Ascending aorta (tissue), 2 donors: ENCODE measurements at places on chromosomes 13 and 19. TPM values are rescaled to one million over a fixed set of nuclear protein-coding genes. Genes with fewer than 3 reads are reported as not detected.
A peak's percentile ranks its signal among the peaks of the same experiment; 100 is the strongest.

DNA sequence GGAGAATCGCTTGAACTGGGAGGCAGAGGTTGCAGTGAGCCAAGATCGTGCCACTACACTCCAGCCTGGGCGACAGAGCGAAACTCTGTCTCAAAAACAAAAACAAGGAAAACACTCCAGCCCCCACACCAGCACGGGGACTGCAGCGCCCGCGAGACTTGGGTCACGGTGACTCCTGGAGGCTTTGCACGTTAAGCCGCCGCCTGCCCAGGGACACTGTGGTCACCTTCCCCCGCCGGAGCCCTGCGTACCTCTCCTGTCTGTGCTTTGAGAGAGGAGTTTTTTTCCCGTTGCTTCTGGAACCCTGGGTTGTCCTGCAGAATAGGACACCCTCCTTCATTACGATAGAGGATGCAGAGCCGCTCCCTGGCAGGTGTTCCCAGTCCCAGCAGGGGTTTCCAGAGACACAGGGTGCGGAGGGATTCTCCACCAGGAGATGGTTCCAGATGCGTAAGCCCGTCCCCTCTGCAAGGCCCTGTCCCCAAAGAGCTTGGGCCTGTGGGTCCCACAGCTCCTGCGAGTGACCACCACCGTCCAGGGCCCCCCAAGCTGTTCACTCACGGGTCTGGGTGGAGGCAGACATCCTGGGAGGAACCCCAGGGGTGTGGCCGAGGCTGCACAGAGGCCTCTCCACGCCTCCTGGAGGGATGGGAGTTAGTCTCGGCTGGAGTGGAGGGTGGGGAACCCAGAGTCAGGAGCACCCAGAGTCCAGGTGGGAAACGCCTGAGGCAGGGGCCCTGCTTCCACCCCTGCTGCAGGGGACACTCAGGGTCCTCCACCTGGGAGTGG, 42.8 kb upstream of the NDUFS7 start:
- no peaks in the 10 kb centered on the region for H3K27me3 ChIP-seq
- no peak overlapping the region for H3K4me3 ChIP-seq
- H3K4me1 ChIP-seq, result no peaks in the 10 kb centered on the region

- no peaks in the 10 kb centered on the region for H3K27me3 ChIP-seq
- no peaks in the 10 kb centered on the region for H3K36me3 ChIP-seq
- H3K4me3 ChIP-seq, result no peak overlapping the region
- no peak overlapping the region for H3K27ac ChIP-seq
- H3K4me1 ChIP-seq, result no peaks in the 10 kb centered on the region
Observed at GRCh38 chr13:28856287-28856686, 36.1 kb downstream of the MTUS2 start.

DNA sequence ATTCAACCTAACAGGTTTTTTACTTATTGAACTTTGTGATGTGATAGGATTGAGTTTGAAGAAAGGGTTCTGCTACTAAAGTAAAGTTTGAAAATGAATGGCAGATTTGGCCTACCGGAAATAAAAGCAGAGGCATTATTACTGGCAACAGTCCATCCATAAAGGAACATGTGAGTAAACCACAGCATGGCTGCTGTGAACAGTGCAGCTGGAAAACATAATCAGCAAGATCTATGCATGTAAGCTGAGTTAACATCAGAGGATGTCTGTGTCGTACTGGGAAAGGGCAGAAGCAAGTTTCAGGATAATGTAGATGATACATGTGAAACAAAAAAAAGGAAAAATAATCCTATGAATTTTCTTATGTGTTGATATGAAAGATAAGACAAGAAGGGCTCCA, 87.6 kb downstream of the CYSLTR2 start:
- H3K36me3 ChIP-seq, result no peaks in the 10 kb centered on the region
- DNase-seq, result no peak
- no peak overlapping the region for H3K4me3 ChIP-seq
- H3K4me1 ChIP-seq, result no peaks in the 10 kb centered on the region
- H3K27me3 ChIP-seq, result no peaks in the 10 kb centered on the region
- H3K27ac ChIP-seq, result no peak overlapping the region

DNA sequence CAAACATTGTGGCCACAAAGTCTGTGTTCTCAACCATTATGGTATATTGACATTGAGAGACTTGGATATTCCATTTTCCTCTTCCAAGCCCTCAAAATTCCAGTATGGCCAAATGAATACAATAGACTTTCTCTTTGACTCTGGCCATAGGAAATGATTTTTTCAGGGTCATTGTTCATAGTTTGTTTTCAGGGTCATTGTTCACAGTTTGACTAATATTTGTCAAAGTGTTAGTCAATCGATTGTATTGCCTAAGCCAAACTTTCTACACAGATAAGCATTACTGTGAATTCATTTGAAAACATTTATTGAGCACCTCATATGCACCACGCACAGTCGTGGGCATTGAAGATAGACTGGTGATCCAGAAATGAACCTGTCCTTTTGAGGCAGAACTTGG, 22.9 kb upstream of the FAM216B start:
- DNase-seq, result no peak
- H3K4me3 ChIP-seq, result no peak overlapping the region
- no peaks in the 10 kb centered on the region for H3K36me3 ChIP-seq
- no peaks in the 10 kb centered on the region for H3K4me1 ChIP-seq
- H3K27me3 ChIP-seq, result no peaks in the 10 kb centered on the region
- no peak overlapping the region for H3K27ac ChIP-seq

GRCh38 chr19:53365899-53366493, 491 bp downstream of the ZNF525 start:
- H3K27ac ChIP-seq, result peak overlapping the region; percentile 73
- no peaks in the 10 kb centered on the region for H3K27me3 ChIP-seq
- no peaks in the 10 kb centered on the region for H3K36me3 ChIP-seq
- H3K4me1 ChIP-seq, result peaks cover 6% of the 10 kb centered on the region
- H3K4me3 ChIP-seq, result peak overlapping the region; percentile 63

- H3K27ac ChIP-seq, result no peak overlapping the region
- H3K4me1 ChIP-seq, result no peaks in the 10 kb centered on the region
- H3K36me3 ChIP-seq, result peaks cover 9% of the 10 kb centered on the region
- peak; percentile 52 for DNase-seq
- H3K4me3 ChIP-seq, result no peak overlapping the region
Observed at GRCh38 chr13:114076329-114077090, 55.9 kb downstream of the RASA3 start.

- no peaks in the 10 kb centered on the region for H3K27me3 ChIP-seq
- H3K4me3 ChIP-seq, result no peak overlapping the region
- no peaks in the 10 kb centered on the region for H3K4me1 ChIP-seq
- H3K36me3 ChIP-seq, result no peaks in the 10 kb centered on the region
Observed at GRCh38 chr13:41413872-41414271, 43.5 kb upstream of the RGCC start.

- no peak within 1 kb of the TSS for H3K27ac ChIP-seq
- H3K4me3 ChIP-seq, result peak within 1 kb of the TSS; percentile 42
- no peak for DNase-seq
- H3K27me3 ChIP-seq, result peaks cover 17% of the 10 kb centered on the region
- no peaks in the 10 kb centered on the region for H3K4me1 ChIP-seq
Observed at GRCh38 chr19:1523412-1524286, at the start of gene PLK5. TSS of gene PLK5 (plus strand) at chr19:1524077. CDS start at chr19:1526997, 2,920 bp downstream.

GRCh38 chr13:80133631-80134261, 207.2 kb downstream of the SPRY2 start:
- peak overlapping the region; percentile 57 for H3K4me3 ChIP-seq
- no peak for DNase-seq
- no peaks in the 10 kb centered on the region for H3K36me3 ChIP-seq
- peaks cover 26% of the 10 kb centered on the region for H3K4me1 ChIP-seq

DNA sequence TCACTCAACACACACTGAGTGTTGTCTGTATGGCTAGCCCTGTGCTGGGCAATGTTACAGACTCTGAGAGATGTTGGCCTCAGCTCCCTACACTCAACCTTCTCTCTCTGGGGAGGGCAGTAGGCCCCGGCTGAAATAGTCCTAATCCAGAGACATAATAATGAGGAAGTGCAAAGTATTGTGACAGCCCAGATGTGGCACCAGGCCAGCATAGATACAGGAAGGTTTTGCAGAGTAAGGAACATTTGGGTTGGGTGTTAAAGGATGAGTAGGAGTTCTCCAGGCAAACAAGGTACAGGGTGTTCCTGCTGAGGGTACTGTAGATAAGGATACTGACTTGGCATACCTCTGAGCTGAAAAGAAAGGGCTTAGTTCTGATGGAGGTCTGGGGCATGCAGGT, 2.4 kb downstream of the LIN7B start:
- H3K4me1 ChIP-seq, result peaks cover 25% of the 10 kb centered on the region
- H3K27me3 ChIP-seq, result no peaks in the 10 kb centered on the region
- H3K27ac ChIP-seq, result no peak overlapping the region
- H3K4me3 ChIP-seq, result no peak overlapping the region
- DNase-seq, result no peak

DNA sequence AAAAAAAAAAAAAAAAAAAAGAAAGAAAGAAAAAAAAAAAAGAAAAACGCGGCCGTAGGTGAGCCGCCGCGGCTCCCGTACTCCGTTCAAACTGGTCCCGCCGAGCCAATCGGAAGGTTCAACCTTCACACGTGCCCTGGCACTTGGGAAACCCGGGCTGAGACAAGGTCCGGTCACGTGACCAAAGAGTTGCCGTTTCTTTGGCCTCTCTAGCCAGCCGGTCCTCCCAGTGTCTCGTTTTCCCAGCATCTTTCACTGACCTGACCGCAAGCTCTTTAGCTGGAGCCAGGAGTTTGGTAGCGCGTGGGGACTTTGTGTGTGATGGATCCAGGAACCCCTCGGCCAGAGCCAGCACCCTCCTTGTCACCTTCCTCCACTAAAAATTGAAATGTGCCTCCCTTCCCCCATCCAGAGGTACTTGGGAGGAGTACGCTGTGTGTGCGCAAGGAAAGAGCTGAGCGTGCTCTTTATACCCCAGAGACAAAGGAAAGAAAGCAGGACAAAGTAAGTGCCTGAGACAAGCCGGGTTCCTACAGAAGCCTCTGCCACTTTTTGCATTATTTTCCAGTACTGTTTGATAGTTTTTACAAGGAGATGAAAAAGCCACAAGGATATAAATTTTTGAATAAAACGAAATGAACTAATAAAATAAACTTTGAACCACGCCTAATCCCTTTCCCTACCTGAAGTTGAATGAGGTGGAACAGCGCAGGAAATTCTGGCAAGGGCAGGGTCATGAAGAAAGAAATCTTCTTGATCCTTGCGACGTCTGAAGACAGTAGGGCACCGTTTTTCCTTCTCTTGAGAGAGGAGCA, 959 bp downstream of the TNPO2 start:
- H3K36me3 ChIP-seq, result peaks cover 14% of the 10 kb centered on the region
- peak overlapping the region; percentile 88 for H3K27ac ChIP-seq
- no peaks in the 10 kb centered on the region for H3K27me3 ChIP-seq
- DNase-seq, result peak; percentile 99
- H3K4me1 ChIP-seq, result peaks cover 4% of the 10 kb centered on the region
- H3K4me3 ChIP-seq, result peak overlapping the region; percentile 95

DNA sequence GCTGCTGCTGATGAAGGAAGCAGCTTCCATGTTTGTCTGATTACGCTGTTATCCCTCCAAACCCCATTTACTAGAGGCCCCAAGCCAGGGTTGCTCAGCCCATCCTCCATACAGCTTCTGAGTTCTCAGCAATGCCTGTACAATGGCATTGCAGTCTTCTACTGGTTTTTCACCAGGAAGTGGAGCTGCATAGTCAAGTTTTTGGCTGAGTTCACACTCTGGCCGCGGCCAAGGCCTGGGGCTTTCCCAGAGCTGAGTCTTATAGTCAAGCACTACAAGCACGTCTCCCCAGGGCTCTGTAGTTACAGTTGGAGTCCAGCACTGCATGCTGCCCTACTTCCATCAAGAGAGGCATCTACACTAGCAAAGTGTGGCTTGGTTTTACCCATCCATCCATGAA, 182.5 kb downstream of the POU4F1 start:
- DNase-seq, result no peak
- H3K36me3 ChIP-seq, result no peaks in the 10 kb centered on the region
- no peak overlapping the region for H3K27ac ChIP-seq
- H3K4me3 ChIP-seq, result no peak overlapping the region
- no peaks in the 10 kb centered on the region for H3K4me1 ChIP-seq

DNA sequence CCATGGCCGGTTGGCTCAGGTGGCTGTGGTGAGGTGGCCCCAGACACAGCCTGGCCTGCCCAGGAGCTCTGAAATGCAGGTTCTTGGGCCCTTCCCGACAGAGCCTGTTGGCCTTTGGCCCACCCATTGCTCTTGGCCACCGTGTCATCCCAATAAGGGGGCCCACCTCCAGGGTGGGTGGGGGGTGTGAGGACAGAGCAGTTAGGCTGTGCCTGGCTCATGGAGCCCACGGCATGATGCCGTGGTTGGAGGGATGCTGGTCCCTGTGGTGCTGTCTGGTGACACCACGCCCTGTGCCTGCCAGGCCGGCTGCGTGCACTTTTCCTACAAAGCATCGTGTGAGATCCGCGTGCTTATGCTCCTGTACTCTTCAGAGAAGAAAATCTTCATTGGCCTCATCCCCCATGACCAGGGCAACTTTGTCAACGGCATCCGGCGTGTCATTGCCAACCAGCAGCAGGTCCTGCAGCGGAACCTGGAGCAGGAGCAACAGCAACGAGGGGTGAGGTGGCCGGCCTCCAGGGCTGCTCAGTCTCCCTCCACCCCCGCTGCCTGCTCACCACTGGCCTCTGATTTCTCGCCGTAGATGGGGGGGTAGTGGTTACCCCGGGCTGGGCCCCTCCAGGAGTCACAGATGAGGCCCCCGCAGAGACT, 7.6 kb downstream of the PNKP start:
- DNase-seq, result no peak
- no peak overlapping the region for H3K27ac ChIP-seq
- H3K27me3 ChIP-seq, result no peaks in the 10 kb centered on the region
- no peaks in the 10 kb centered on the region for H3K4me1 ChIP-seq
- H3K4me3 ChIP-seq, result no peak overlapping the region
- peaks cover 74% of the 10 kb centered on the region for H3K36me3 ChIP-seq

GRCh38 chr13:64371045-64371444, 2859.1 kb downstream of the PCDH9 start:
- H3K4me1 ChIP-seq, result no peaks in the 10 kb centered on the region
- H3K4me3 ChIP-seq, result no peak overlapping the region
- H3K27ac ChIP-seq, result no peak overlapping the region
- DNase-seq, result no peak

- no peak overlapping the region for H3K4me3 ChIP-seq
- no peaks in the 10 kb centered on the region for H3K27me3 ChIP-seq
- H3K36me3 ChIP-seq, result peaks cover 35% of the 10 kb centered on the region
- H3K4me1 ChIP-seq, result peaks cover 2% of the 10 kb centered on the region
Observed at GRCh38 chr19:47093841-47094240, 19.7 kb downstream of the ZC3H4 start.

DNA sequence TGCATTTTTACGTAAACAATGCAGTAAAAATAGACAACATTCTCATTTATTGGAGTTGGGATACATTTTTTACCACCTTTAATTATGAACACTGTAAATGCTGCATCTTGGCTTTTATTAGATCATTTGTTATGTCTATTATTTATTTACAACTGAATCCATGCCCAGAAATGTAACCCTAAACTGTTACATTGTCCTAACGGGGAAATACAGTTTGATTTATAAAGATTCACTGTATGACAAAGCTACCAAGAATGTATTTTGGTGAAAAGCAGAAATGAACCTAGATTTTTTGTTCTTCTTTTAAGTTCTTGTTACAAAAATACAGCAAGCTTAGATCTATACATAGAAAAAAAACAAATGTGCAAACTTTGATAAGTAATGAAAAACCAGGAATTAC, 1.1 kb downstream of the METTL21C start:
- DNase-seq, result no peak
- no peaks in the 10 kb centered on the region for H3K27me3 ChIP-seq
- no peak overlapping the region for H3K27ac ChIP-seq
- no peak overlapping the region for H3K4me3 ChIP-seq
- H3K4me1 ChIP-seq, result no peaks in the 10 kb centered on the region

The FFAR2 gene
- total RNA-seq, result not detected

The MCF2L gene
- total RNA-seq, result 112 TPM

The UTP14C gene
- total RNA-seq, result 4.0 TPM

The ZNF723 gene
- not detected for total RNA-seq

The ENOX1 gene
- total RNA-seq, result 0.21 TPM

The LRRC63 gene
- total RNA-seq, result not detected
